ENCODE measurements at places on chromosomes 5 and 9.

GRCh38 chr9:77544546-77544945 lies 103.6 kb downstream of the GNA14 start:
- no peak for DNase-seq

GRCh38 chr5:96821260-96821916 lies 13.6 kb upstream of the ERAP1 start:
- no peak for DNase-seq

GRCh38 chr5:122421374-122422079 lies 109.5 kb downstream of the SNCAIP start:
- no peak for DNase-seq

DNA sequence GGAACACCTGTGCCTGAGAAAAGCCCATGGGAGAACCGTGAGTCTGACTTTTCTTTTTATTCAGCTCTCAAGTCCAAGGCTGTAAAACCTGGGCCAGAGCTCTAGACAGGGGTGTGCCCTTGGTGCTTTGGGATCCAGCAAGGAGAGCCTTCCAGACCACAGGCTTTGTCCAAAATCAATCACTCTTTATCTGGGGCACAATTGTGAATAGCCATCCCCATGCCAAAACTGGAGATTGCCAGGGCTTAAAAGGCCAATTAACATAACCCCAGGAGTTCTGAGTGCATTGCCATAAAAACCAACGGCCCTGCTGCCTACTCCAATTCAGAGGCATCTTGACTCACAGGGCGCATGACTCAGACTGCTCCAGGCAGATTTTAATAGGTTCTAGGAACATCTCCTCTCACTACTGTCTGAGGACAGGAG lies 391.8 kb downstream of the ARHGEF28 start:
- DNase-seq = no peak

DNA sequence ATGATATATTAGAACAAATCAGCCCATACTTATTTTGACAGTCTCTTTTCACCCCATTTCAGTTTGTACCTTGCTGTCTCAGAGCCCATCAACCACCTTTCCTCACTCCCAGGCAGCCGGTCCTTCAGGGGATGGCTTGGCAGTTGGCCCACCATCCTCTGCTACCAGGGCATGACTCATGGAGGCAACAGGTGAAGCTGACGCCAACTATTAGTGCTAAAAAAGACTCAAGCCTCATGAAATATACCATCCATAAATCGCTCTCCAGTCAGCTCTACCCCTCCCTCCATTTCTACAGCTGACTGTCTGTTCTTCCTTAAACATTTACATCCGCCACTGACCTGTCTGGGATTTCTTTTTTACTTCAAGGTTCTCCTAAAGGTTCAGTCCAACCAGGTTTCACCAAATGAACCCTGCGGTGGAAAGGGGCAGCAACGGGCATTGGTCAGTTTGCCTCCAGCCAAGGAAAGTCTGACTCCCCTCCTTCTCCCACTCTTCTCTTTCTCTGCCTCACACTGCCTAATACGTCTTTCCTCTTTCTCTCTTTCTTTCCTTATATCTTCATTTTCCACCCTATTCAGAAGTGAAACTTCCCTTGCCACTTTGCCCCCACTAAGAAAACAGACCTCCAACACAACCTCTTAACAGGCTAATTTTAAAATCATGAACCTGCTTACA lies 439.1 kb downstream of the RAB3C start:
- DNase-seq = no peak

DNA sequence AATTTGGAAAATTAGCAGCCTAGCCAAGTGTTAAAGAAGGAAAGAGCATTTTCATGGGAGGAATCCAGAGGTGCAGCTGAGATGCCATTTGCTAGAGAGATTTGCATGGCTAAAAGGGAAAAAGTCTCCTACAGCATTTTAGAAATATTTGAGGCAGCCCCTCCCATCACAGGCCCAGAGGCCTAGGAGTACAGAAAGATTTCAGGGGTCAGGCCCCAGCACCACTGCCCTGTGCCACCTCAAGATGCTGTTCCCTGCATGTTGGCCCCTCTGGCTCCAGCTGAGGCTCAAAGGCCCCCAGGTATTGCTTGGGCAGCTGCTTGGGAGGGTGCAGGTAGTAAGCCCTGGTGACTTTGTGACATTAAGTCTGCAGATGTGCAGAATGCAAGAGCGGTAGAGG lies 26.9 kb upstream of the NPR3 start:
- no peak for DNase-seq

- DNase-seq = no peak
Observed at GRCh38 chr5:160702311-160702803, 149.7 kb downstream of the ATP10B start.

DNA sequence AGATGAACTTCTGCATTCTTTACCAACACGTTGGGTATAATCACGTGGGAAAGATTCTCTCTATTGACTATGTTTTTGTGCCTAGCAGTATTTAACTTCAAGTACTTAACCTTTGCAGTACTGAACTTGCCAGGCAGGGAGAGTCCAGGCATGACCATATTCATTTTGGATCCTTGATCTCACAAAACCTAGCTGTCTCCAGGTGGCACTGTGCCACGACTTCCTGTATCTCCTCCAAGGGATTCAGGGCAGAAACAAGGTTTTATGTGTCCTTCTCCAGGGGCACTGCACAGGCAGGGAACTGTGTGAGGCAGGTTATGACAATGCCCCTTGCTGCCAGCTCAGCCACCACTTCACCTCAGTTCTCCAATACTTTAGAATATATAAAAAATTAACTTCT lies 11.7 kb upstream of the IFNA5 start:
- DNase-seq = no peak

DNA sequence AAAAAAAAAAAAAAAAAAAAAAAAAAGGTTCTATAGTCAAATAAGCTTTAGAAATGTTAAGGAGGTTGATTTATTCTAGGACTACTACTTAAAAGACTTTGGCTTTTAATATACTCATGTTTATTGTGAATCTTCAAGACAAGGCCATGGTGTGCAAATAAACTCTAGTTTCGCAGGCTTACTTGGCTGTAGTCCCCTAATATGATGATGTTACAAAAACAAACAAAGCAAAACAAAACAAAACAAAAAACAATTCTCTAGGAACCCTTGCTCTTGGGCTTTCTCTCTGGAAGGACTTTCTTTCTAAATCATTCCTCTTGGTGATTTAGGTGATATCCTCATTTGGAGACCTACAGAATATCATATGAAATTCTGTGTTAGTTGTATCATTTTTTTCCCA lies 172.0 kb downstream of the GDNF start:
- no peak for DNase-seq

DNA sequence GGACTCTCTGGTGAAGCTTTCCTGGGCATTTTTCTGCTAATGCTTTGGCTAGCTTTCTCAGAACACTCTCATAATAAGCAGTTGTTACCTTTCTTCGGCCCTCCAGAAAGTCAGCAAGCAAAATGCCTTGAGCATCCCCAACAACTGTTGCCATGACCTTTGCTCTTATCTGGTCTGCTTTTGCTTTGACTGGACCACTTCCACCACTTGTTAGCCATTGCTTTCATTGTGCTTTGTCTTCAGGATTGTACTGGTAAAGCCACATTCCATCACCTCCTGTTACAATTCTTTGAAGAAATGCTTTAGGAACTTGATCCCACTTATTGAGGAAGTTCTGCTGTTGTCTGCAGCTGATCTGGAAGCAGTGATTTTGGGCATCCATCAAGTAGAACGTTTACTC lies 35.7 kb downstream of the RAD50 start:
- DNase-seq = no peak

DNA sequence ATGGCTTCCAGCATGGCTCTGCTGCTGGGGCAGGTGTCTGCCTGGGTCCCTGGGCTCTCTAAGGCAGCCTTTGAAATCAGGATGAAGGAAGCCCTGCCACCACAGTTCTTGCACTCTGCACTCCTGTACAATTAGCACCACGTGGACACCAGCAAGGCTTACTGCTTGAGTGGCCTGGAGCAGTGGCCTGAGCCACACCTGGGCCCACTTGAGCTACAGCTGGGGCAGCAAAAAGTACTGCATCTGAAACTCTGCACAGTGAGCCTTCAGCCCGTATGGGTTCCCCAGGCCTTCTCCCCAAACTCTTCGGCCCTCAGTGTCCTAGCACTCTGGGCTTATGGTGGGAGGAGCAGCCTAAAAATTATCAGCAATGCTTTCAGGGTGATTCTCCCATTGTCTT lies 8.0 kb upstream of the INIP start:
- no peak for DNase-seq

GRCh38 chr9:93569621-93570174 lies 6.7 kb upstream of the PHF2 start:
- DNase-seq = no peak

GRCh38 chr5:161396171-161396570 lies 150.4 kb downstream of the GABRB2 start:
- DNase-seq = no peak

GRCh38 chr9:137199411-137200121 lies 975 bp downstream of the TPRN start:
- no peak for DNase-seq

DNA sequence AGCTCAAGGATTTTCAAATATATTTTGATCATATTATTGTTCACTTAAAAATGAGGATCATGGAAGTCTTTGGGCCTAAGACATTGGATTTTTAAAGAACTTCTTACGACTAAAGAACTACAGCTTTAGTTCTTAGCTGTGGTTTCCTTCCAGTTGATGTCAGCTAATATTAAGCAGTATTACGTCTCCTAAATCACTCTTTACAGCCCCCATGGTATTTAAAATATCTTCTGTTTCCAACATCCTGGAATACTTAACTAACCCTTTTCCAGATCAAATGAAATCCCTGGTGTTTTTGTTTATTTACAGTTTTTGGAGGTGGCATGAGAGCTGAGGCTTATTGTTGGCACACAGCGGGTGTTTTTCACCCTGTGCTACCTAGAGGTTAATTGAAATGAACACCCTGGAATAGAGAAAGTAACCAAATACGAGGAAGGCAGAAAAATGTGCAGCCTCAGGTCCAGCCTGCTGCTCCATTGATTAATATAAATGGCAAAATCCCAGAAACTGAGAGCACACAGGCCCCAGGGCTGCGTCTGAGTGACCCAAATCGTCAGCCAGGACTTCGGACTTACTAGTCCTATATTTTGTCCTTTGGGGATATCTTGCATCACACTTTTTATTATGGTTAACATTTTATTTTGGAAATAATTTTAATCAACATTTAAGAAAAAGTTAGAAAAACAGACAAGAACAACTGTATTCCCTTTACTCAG lies 52.3 kb upstream of the ICE1 start:
- DNase-seq = no peak

DNA sequence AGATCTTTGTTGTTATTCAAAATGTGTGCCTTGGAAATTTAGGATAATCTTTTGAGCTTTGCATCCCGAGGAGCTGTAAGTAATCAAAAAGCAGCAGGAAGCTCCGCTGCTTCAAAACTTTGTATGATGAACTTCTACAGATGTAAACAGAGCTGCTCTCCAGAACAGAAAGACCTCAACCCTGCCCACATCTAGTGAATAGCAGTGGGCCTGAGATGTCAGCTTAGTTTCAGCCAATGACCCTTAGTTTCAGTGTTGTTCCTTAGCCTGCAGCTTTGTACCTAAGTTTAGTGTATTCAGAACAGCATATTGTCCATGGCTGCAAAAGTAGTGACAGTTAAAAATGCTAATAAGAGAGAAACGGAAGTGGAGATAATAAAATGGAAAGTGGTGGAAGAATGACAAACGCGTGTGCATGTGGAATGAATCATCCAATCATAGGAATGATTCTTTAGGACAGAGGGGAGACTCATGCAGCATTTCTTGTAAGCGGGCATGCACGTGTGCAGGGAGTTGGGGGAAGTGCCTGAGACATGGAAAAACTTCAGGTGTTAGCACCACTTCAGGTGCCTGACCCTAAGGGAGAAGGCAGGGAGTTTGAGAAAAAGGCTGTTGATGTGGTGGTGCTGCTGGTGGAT lies 24.9 kb downstream of the SNX24 start:
- no peak for DNase-seq
